ENCODE measurements at places on chromosomes 2 and 18. TPM values are rescaled to one million over a fixed set of nuclear protein-coding genes. Genes with fewer than 3 reads are reported as not detected.

INHA gene
- 0.42 TPM for total RNA-seq

PROKR1 gene
- total RNA-seq: not detected

NT5DC4 gene
- not detected for total RNA-seq

ACVR1C gene
- 0.01 TPM for total RNA-seq

SPOPL gene
- total RNA-seq: 6.4 TPM

C2orf78 gene
- total RNA-seq: not detected

RNF152 gene
- 0.13 TPM for total RNA-seq

TCF7L1 gene
- 11.6 TPM for total RNA-seq

TGFA gene
- 8.2 TPM for total RNA-seq

BOLL gene
- total RNA-seq: not detected

LTBP1 gene
- 34.8 TPM for total RNA-seq

ERBB4 gene
- total RNA-seq: not detected

SPC25 gene
- 18.6 TPM for total RNA-seq

C1GALT1C1L gene
- 2.2 TPM for total RNA-seq

LIMS1 gene
- 70.3 TPM for total RNA-seq

NFE2L2 gene
- total RNA-seq: 44.1 TPM

MEP1B gene
- total RNA-seq: 0.05 TPM

FBXO36 gene
- total RNA-seq: 0.84 TPM

MYO3B gene
- not detected for total RNA-seq

ASB18 gene
- total RNA-seq: not detected

RIT2 gene
- total RNA-seq: not detected

RPS27A gene
- total RNA-seq: 2,415 TPM

LIPG gene
- 0.17 TPM for total RNA-seq

ALK gene
- total RNA-seq: not detected

M1AP gene
- total RNA-seq: not detected

TRIM43 gene
- 0.07 TPM for total RNA-seq

ARHGAP28 gene
- total RNA-seq: 0.05 TPM

PARD3B gene
- total RNA-seq: 0.52 TPM

TMEM198 gene
- total RNA-seq: 0.80 TPM

ASNSD1 gene
- 38.7 TPM for total RNA-seq

ANKRD53 gene
- total RNA-seq: 0.28 TPM

CDH2 gene
- 39.4 TPM for total RNA-seq

ITGAV gene
- 116 TPM for total RNA-seq

SPR gene
- total RNA-seq: 120 TPM

UGT1A3 gene
- total RNA-seq: not detected

COPS9 gene
- 238 TPM for total RNA-seq

RAPH1 gene
- total RNA-seq: 6.5 TPM

ABCG8 gene
- total RNA-seq: not detected

CRYBA2 gene
- not detected for total RNA-seq
